ENCODE measurements at places on chromosomes 6 and 20.

DNA sequence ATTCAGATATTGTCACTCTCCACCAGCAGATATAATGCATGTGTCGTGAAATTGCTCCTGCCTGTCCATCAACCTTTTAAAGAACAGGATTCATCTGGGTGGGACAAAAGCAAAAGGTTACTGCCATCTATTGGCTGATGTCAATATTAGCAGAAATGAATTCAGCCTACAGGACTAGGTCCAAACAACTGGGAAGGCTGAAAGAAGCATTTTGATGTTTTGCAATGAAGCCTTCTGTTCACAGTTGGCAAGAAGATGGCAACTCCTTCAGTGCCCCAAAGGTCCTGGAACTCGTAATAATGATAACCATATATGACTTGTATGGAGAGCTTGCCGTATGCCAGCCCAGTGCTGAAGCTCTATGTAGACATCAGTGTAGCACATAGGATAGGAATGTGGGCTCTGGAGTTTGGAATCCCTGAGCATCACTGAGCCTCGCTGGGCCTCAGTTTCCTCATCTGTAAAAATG is 7.5 kb downstream of the BCAS1 start:
- DNase-seq, result no peak

DNA sequence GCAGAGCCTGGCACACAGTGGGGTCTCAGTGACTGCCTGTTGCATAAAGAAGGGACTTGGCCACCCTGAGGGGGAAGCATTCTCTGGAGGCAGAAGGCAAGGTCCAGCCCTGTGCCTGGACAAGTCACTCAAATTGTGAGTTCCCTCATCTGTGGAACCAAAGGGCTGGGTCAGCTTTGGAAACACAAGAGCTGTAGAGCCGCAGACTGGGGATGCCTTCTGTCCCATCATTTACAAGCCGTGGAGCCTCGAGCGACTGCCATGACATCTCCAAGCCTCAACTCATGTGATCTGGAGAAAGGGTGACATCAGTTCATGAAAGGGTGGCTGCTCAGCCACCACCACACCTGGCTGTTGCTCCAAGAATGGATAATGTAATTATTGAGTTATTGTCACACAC is 20.4 kb upstream of the SIRPD start:
- DNase-seq, result no peak

DNA sequence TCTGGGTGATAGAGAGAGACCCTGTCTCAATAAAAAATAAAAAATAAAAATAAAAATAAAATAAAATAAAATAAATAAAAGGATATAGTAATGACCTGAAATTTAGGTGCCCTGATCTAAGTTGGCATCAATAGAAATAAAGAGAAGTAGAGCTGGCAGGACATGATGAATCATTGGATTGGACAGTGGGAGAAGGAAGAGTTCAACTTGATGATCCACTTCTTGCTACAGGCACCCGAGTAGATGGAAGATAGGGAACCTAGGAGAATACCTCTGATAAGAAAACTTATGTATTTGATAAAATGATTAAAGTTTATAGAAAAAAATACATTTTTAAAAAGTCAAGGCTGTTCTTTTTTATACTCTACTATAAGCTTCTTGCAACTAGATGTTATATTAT is 79.0 kb downstream of the ADTRP start:
- DNase-seq, result no peak

- no peak for DNase-seq
Observed at GRCh38 chr6:99096170-99096569, 148.4 kb upstream of the FBXL4 start.

- no peak for DNase-seq
Observed at GRCh38 chr20:4546786-4547185, 174.9 kb upstream of the PRND start.

Data from stimulated activated CD4-positive, alpha-beta T cell treated with anti-CD3 and anti-CD28 coated beads, Interleukin-2, amount 100 ng/mL, for 48 hours (primary cell).